Thoracic aorta (tissue), 2 donors: ENCODE measurements at places on chromosomes 2 and 18. TPM values are rescaled to one million over a fixed set of nuclear protein-coding genes. Genes with fewer than 3 reads are reported as not detected.

Gene COBLL1
- total RNA-seq: 62.0 TPM

Gene KCNG2
- total RNA-seq: 1.5 TPM

Gene PLEK
- 20.7 TPM for total RNA-seq

Gene CDCA7
- total RNA-seq: 4.9 TPM

Gene GALNT13
- total RNA-seq: 2.5 TPM

Gene ANKRD23
- total RNA-seq: 6.0 TPM

Gene KCNK3
- 19.6 TPM for total RNA-seq

DNA sequence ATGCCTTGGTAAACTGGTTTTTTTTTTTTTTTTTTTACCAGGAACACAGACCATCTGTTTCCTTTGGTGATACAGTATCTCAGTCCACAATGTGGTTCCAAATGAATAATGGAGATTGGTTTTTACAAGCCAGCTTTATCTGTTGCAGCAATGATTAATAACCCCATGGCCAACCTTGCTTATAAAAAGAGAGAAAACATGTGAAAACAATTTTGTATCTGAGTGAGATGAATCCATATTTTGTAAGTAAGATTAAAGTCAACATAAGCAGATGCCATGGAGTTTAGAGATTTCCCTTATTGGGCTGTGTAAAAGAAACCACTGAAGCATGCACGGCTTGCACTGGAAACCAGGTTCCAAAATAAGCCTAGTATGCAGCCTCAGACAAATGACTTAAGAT lies 108.6 kb upstream of the CNTNAP5 start:
- DNase-seq: no peak

GRCh38 chr2:43088143-43089073 lies 138.0 kb downstream of the ZFP36L2 start:
- DNase-seq: no peak

DNA sequence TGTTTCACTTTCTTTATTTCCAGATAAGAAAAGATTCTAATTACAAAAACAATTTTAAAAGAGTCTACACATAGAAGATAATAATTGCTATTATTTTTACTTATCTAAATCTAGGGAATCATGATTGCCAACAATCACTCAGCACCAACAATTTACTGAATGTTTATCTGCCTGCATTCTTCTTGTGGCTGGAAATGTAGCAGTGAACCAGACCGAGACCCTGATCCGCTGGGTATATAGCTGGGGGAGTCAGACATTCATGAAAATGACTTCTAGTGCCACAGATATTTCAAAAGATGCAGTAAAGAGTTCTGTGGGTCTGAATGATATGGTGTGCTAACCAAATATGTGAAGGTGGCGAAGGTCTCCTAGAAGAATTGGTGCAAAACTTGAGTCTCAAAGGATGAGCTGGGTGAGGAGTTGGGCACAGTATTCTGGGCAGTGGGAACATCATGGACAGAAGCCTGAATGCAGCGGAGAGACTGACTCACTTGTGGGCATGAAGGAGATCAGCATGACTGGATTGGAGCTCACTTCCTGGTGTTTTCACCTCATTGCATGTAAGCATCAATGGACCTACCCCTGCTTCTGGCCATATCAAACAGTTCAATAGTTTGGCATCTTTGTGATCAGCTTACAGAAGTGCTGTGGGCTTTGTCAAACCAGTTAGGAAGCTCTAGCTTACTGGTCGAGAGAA lies 26.1 kb upstream of the FN1 start:
- DNase-seq: no peak

DNA sequence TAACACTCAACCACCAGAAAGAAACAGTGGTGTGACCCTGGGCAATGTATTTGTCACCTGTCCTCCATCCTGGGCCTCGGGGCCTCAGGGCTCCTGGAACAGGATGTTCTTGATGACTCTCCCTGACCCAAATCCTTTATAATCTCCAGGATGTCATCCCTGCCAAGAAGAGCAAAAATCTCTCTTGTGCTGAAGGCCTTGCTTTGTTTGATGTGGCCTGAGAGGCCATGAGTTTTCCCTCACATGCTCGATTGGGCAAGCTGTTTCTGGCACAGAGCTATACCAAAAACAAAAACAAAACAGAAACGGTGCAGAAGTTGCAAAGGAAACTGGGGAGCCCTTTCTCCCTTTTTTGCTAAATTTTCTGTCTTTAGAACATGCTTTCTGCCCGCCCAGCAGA lies 35.7 kb upstream of the ST3GAL5 start:
- no peak for DNase-seq

- no peak for DNase-seq
Observed at GRCh38 chr2:206305523-206306245, 31.2 kb downstream of the ZDBF2 start.

DNA sequence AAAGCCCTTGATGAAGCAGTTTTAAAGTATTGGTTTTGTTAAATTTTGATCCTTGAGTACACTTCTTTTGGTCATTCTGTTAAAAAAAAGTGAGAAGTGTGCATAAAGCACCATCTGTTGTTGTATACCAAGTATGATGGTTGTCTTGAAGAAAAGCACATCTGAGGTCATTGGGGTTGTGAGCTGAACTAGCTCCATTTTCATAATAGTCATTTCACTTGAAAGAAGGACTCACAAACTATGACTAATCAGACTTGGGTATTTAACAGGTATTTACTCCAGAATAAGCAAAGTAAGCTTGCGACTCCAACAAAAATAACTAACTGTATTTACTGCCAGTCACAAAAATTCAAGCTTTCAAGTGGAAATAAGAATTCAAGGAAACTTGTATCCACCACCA lies 35.1 kb downstream of the CHN1 start:
- no peak for DNase-seq

DNA sequence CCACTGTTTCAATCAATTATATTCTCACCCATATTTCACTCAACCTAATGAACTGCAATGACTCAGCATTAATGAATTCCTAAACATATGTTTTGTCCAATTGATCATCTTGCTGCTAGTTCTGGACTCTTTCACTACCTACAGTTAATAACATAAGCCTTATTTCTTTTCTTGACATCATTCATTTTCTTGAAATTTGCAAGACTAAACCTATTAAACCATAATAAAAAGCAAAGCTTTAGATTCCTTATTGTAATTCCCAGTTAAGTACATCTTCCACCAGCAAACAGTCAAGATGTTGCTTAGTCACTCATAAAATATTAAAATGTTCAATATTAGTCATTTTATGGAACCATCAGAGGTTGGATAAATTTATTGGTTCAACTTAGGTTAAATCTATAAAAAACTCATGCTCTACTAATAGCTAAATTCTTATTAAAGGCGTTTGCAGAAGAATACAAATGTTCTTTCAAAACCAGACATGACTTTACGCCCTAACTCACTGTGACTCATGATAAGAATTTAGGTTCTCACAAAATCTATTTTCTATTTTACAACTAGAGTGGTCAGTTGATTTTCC lies 599.4 kb downstream of the RNF144A start:
- DNase-seq: no peak

GRCh38 chr18:25726298-25726697 lies 364.1 kb downstream of the SS18 start:
- no peak for DNase-seq

DNA sequence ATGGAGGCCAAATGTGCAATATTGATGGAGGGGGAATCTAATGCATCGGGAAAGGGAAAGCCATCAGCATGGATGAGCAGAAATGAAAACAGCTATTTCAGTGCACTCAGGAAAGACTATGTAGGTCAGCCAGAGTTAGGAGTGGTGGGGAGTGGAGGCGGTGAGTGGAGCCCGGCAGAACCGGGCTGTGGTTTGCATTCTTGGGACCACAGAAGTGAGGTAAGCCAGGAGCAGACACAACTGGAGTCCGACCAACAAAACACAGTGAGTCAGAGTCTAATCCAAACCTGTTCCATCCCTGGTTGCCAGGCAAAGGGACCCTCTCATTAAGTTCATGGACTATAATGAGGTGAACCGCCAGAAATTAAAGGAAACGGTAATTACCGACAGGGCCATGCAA lies 61.1 kb upstream of the RAB12 start:
- DNase-seq: no peak

DNA sequence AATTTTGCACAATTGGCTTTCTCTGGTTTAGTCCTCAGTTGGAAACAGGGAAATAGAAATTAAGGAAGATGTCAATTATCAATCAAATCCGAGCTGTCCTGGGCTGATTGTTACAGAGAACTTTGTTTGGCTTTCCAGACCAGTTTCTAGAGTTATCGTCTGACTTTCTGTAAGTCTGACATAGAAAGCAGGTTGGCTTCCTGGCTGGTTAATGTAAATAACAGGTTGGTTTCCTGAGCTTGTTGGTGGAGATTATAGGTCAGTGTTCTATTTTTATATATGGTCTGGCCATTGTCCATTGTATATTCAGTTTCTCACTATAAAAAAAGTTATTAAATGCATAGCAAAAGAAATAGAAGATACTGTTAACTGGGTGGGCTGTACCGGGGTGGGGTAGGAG lies 204.8 kb downstream of the MBD2 start:
- no peak for DNase-seq

DNA sequence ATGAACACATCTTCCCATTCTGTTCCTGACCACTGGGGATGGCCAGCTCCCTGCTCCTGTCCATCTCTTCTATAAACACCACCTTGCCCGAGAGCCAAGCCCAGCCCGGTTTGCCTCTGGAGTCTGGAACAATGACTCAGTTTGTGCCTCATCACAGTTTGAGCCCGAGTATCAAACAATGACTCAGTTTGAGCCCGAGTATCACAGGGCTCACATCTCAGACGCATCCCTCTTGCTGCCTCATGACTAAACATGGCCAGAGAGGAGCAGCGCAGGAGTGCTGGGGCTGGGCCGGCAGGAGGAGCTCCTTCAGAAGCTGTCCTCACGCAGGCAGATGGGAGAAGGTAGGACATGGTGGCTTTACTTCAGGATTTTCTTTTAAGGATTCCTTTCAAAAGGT lies 68.7 kb downstream of the PXDN start:
- DNase-seq: peak; percentile 47
